Uterus (tissue), 4 donors: ENCODE measurements at places on chromosomes 5 and 9. TPM values are rescaled to one million over a fixed set of nuclear protein-coding genes. Genes with fewer than 3 reads are reported as not detected.

Gene FOXD4L5
- total RNA-seq = not detected

GRCh38 chr5:152372875-152373274 is 32.2 kb downstream of the NMUR2 start:
- DNase-seq = no peak

- peak; percentile 82 for DNase-seq
Observed at GRCh38 chr5:40991168-40991980, 79.8 kb downstream of the MROH2B start.

- no peak for DNase-seq
Observed at GRCh38 chr5:15222156-15222555, 277.8 kb upstream of the FBXL7 start.

Gene FAM221B
- total RNA-seq = not detected

DNA sequence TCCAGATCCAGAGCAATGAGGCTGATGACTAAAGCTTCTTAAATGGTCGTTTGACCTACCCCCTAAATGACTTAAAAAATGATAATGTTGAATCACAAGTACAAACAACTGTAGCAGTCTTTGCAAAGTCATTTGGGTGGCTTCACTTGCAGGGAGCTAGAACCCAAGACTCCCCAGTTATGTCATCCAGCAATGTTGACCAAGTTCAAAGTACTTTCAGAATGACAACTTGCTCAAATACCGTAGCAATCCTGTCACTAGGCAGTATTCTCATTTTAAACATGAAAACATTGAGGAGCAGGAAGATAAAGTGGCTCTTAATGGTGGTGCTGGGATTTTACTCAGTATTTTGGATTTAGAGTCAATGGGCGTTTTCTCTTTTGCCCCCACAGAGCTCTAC is 1217.0 kb upstream of the DMAC1 start:
- DNase-seq = no peak
